Fibroblast of villous mesenchyme (primary cell): ENCODE measurements at places on chromosomes 16 and 17. TPM values are rescaled to one million over a fixed set of nuclear protein-coding genes. Genes with fewer than 3 reads are reported as not detected.

The LRRC37A gene
- 4.5 and 8.6 TPM in 2 replicates for total RNA-seq

The MPV17L gene
- 0.64 and 1.3 TPM in 2 replicates for total RNA-seq

The CES1 gene
- total RNA-seq: 0.97 and 1.7 TPM in 2 replicates

The TLCD3B gene
- 0.32 TPM in 1 of 2 replicates, not detected in the other for total RNA-seq

The CDH8 gene
- 0.32 TPM in 1 of 2 replicates, not detected in the other for total RNA-seq
